ENCODE measurements at places on chromosomes 2 and 18. TPM values are rescaled to one million over a fixed set of nuclear protein-coding genes. Genes with fewer than 3 reads are reported as not detected.

Gene SIX3
- 2.9 TPM for total RNA-seq

Gene TRIM54
- 0.88 TPM for total RNA-seq

Gene TRABD2A
- total RNA-seq = 12.8 TPM

Gene SLC35G4
- not detected for total RNA-seq

Gene GPR35
- total RNA-seq = 0.61 TPM

Gene RTP5
- not detected for total RNA-seq

Gene TSPYL6
- not detected for total RNA-seq

Gene RSAD2
- 0.15 TPM for total RNA-seq

Gene PROM2
- 0.01 TPM for total RNA-seq

Gene NT5DC4
- total RNA-seq = not detected

Gene CHRNA1
- not detected for total RNA-seq

Gene CAVIN2
- total RNA-seq = 72.9 TPM

Gene ALS2
- 9.5 TPM for total RNA-seq
